ENCODE measurements at places on chromosomes 16 and 17.
A peak's percentile ranks its signal among the peaks of the same experiment; 100 is the strongest.

DNA sequence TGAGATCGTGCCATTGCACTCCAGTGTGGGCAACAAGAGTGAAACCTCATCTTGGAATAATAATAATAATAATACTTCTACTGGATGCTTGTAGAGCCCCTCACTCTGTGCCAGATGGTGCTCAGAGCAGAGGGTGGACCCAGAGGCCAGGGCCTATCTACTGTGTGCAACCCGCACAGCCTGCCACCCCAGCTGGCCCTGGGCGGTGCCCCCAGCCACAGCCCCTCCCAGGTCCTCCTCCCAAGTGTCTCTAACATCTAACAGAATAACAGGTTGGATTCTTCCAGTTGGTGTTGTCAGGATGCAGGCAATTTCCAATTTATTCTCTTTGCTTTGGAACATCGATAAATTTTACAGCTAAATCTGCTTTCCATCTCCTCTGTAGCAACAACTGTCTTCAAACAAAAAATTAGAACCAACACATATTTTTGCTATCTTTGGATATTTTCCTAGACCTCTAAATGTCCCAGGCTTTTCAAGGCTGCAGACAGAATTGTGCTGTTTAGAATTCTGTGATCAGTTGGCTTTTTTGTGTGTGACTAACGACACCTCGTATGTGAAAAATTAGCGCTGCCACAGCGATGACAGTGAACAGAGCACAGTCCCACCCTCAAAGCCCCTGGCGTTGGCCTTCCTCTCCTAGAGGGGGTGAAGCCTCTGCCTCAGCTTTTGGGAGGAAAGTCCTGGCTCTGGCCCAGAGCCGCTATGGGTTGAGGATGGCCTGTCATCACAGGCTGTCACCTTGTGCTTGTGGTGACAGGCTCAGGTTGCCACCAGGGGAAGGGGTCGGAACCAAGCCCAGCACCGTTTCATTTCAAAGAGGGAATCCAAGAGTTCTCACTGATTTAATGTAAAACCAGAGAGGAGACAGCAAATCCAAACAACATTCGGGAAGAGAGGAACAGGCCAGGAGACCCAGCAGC lies 7.6 kb upstream of the EVPL start:
- peak; percentile 88 for DNase-seq

- DNase-seq, result no peak
Observed at GRCh38 chr16:13029786-13030185, 128.4 kb downstream of the SHISA9 start.

GRCh38 chr17:1607971-1608320 lies 20.7 kb downstream of the SLC43A2 start:
- no peak for DNase-seq

- no peak for DNase-seq
Observed at GRCh38 chr16:47753659-47754058, 292.5 kb downstream of the PHKB start.

- DNase-seq, result no peak
Observed at GRCh38 chr16:47057630-47057993, 84.1 kb upstream of the DNAJA2 start.

DNA sequence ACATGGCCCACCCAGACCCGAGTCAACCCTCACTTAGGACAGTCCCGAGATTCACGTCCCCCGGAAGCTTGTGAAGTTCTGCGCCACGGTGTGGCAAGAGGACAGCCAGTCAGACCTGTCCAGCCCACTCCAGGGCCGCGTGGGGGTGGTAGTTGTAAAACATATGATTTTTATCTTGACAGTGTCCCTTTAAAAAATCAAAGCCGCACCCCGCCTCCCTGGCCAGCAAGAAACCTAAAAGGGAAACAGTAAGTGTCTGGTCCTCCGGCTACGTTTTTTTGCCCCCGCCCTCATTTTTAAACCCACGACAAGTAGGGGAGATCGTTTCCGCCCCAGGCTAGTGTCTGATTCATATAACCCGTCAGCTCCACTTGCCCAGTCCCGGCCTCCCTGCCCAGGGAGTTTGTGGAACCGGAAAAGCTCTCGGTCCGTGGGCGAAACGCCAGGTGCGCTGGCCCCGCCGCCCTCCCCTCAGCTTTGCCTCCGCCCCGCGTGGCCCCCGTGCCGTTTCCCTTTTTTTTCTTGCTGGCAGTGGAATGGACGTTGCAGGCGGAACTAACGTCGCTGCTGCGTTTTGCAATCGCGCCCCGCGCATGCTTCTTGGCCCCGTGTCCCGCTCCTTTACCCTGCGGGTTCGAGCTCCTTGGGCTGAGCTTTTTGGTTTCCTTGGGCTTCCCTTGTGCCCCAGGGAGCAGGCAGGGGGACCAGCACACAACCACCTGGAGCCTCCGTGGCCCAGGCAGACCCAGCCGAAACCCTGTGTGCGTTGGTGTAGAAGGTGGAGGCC lies 13.3 kb upstream of the NUDT16L1 start:
- no peak for DNase-seq

DNA sequence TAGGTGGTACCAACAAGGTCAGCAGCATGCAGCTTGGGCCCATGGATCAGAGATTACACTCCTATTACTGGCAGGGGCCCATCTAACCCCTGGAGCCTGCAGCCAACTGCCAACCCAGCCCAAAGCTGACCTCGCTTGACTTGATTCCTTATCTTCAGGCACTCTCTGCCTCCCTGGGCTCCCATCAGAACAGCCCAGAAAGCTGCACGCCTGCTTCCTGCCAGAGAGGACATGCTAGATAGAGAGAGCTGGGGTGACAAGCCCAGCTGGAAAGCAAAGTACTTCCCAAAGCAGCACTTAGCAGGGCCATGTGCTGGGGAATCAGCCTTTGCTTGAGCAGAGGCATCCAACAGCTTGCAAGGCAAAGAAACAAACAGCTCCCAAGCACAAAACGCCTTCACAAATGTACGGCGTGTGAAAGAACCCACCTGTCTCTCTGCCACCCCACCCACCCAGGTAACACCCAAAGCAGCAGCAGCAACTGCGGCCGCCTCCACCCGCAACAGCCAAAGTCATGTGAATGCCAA lies 74.2 kb upstream of the NLK start:
- DNase-seq, result peak; percentile 99

- DNase-seq, result no peak
Observed at GRCh38 chr16:5059386-5060072, 6.2 kb downstream of the C16orf89 start.

DNA sequence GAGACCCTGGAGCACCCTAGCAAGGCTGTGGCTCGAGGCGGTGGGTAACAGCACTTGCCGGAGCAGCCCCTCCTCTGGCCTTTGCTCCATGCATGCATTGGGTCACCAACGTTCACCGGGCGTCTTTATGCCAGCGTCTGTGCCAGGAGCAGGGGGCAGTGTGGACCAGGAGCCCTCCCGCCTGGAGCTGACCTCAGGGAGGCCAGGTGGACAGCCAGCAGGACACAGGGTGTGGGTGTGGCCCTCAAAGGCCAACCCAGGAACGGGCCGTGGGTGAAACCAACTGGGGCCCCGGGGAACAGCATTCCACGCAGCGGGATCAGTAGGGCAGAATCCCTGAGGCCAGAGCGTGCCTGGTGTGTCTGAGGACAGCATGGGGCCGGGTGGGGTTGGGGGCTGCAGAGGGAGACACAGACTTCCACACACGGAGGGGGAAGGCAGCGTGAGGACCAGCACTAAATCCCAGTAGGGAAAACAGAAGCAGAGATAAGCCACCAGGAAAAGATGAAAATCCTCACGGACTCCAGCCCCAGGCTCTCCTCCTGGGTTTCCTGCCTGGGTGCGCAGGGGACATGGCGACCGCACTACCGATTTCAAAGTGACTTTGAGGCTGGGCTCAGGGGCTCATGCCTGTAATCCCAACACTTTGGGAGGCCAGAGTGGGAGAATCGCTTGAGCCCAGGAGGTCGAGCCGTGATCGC lies 2.9 kb upstream of the CD7 start:
- DNase-seq, result no peak

DNA sequence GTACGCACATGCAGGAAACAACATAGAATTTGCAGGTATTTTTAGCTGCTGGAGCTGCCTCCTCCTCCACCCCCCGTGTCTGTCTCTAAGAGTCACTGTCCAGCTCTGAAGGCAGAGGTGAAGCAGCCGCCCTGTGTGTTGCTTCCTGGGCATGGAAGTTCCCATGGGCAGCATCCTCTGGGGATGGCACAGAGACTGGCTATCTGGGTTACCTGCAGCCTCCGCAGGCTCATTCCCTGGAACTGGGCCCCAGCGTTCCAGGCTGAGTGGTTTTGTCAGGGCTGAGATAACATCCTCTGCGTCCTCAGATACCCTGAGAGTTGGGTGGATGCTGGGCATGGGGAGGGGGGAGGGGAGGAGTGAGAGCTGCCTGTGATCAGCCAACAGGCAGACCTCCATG lies 41.5 kb upstream of the MRTFB start:
- DNase-seq, result no peak

DNA sequence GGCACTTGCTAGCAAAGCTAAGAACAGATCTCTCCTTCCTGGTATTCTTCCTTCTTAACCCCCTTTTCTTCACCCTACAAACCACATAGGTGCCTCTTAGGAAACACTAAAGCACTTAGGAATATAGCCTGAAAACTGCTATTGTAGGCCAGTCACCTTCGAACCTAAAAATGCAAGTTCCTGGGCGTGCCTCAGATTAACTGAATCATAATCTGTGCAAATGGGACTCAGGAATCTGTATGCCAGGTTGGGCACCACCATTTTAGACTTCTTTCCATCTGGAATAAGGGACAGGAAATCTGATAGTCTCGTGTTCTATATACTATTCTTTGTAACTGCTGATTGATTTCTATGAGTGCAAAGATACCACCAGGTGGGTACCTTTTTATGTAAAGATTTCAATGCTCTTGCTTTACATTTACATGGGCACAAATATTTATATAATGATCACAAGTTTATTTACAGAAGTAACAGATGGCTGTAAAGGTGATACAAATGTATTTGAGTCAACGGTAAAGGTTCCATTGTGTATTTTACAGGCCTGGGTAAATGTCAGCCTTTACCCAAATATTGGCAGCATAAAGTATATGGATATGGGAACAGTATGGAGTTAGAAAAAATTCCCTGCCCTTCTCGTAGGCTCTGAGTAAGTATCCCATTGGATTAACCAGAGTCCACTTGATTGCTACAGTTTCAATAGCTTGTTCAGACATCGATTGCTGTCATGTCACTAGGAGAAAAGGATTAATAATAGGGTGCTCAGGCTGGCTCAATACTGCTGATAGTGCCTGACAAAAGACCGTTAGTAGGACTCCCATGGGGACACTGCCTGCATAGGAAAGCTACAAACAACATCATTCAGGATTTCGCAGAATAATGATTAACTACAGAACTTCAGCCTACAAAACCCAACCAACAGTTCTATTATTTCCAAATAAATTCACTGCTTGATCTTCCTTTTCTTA lies 124.7 kb downstream of the SNX11 start:
- no peak for DNase-seq

GRCh38 chr17:7786866-7787265 lies 47.2 kb upstream of the KDM6B start:
- no peak for DNase-seq

- peak; percentile 50 for DNase-seq
Observed at GRCh38 chr16:86016201-86016965, 117.4 kb downstream of the IRF8 start.

DNA sequence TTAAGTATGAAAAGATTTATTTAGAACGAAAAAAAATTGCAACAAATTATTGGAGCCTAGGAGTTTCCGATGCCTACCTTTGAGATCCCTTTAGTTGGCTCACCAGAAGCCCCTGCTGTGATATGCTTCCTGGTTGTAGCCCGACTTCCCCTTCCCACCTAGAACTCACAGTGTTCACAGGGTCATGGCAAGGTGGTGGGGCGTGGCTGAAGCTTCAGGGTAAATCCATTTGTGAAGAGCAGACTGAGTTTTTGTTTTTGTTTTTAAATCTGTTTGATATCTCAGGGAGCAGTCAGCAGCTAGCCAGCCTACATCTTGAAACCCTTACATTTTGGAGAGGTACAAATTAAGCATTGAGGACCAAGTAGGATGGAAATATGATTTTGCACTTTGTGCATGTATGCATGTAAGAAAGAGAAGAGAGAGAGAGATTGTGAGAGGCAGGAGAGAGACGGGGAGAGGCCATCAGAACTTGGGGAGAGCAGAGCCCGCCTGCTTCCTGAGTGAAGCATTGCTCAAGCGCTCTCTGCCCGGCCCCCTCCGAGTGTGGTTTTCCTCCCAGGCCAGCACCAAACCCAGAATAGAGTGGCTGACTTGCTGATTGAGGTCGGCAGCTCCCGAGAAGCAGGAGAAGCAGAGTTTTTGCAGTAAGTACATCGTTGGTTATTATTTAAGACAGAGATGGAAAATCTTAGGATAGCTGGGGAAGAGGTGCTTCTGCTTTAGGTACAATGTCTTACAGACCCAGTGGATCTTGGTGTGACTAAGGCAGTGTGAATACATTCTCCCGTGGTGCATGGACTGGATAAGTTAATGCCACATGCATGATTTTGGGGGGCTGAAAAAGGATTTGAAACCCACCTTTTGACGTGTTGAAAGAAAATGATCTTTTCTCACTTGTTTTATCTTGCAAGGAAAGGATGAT lies 64.2 kb downstream of the SPECC1 start:
- DNase-seq, result peak; percentile 46

GRCh38 chr17:39651923-39652586 lies 13.1 kb upstream of the TCAP start:
- DNase-seq, result no peak

- DNase-seq, result no peak
Observed at GRCh38 chr16:49036126-49036525, 245.5 kb downstream of the CBLN1 start.

DNA sequence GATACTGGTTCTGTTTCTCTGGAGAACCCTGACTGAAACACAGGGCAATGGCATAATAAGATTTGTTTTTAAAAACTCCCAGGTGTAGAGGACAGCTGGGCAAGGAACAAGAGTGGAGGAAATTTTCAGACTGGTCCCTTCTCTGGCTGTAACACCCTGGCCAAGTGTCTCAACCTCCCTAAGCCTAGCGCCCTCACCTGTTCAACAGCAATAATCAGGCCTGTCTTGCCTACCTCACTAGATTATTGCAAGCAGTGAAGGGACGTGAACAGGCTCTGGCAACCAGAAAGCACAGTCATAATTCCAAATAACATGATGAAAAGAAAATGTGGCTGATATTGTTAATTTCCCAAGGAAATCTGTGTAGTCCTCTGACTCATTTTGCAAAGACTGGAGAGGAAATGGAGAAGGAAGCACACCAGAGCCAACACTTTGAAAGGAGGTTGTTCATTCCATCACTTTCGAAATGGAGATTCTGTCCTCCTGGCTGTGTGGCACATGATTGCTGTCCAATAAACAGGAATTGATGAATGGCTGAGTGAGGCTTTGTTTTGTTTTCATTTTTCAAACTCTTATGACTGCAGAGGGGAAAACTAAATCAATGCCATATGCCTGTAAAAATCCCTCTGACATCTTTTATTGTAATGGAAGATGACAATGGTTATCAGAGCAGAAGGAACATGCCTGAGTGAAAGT lies 87.5 kb upstream of the HLF start:
- DNase-seq, result no peak

GRCh38 chr16:79104567-79104966 lies 496.0 kb downstream of the MAF start:
- DNase-seq, result no peak

- DNase-seq, result no peak
Observed at GRCh38 chr17:30234964-30235363, 533 bp downstream of the SLC6A4 start.
